Heart left ventricle (tissue), 16 donors: ENCODE measurements at places on chromosomes 4 and X.

- H3K27ac ChIP-seq = no peak overlapping the region
- DNase-seq = no peak
- no peaks in the 10 kb centered on the region for H3K27me3 ChIP-seq
- no peaks in the 10 kb centered on the region for H3K36me3 ChIP-seq
Measured at GRCh38 chrX:106931831-106932491, 11.8 kb downstream of the CLDN2 start.

DNA sequence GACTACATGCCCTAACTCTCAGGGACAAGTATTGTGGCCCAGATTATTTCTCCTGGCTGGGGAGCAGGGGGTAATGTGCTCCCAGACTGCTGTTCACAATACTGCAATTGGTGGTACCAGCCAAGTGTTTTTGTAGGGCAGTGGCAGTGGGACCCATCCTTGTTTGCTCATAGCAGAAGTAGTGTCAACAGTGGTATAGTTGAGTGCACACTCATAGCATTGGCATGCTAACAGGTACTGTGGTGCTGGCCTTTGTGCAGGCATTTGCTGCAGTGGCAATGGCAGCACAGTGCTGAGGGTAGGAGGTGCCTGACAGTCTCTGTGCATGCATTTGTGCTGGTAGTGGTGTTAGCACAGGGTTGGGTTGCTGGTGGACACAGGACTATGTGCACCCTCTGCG, 995.0 kb downstream of the SH3BGRL start:
- H3K27me3 ChIP-seq = no peaks in the 10 kb centered on the region
- H3K27ac ChIP-seq = no peak overlapping the region

GRCh38 chr4:59759082-59759825, 1440.9 kb upstream of the ADGRL3 start:
- no peaks in the 10 kb centered on the region for H3K27me3 ChIP-seq
- DNase-seq = no peak
- no peaks in the 10 kb centered on the region for H3K36me3 ChIP-seq
- H3K27ac ChIP-seq = no peak overlapping the region

DNA sequence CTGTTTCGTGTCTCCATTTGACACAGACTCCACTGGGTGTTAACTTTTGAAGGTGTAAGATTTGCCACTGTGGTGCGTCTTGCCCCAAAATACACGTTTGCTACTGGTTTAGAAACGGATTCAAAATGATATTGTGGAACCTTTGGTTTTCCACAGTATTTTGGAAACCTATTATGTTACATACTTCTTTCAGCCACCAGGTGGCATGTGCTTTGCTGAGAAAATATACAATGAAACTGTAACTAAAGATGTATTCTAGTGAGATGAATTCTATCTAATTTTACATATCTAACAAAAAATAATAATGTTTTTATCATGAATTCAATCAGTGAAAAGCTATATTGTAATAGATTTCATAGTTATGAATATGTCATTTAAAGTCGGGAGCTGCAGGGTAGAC, 28.4 kb upstream of the SLITRK4 start:
- H3K4me1 ChIP-seq = no peaks in the 10 kb centered on the region
- no peaks in the 10 kb centered on the region for H3K36me3 ChIP-seq
- no peak for DNase-seq
- H3K4me3 ChIP-seq = no peak overlapping the region
- no peak overlapping the region for H3K27ac ChIP-seq
